ENCODE measurements at places on chromosomes 2 and 18.

DNA sequence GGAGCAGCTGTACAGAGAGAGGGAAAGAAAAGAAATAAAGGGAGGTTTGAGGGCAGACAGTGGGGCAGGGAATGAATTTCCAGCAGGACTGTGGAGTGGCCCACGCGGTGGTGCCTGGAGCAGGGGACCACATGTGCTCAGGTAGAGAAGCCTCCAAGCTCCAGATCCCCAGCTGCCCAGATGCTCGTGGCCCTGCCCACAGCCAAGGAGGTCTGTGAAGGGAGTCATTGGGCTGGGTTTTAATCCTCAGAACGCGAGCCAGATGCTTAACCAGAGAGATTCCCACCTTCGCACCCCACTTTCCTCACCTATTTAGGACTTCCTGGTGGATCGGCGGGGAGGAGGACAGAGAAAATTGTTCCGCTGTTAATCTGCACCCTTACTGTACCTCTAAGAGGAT, 369.4 kb downstream of the PARD3B start:
- DNase-seq, result no peak

DNA sequence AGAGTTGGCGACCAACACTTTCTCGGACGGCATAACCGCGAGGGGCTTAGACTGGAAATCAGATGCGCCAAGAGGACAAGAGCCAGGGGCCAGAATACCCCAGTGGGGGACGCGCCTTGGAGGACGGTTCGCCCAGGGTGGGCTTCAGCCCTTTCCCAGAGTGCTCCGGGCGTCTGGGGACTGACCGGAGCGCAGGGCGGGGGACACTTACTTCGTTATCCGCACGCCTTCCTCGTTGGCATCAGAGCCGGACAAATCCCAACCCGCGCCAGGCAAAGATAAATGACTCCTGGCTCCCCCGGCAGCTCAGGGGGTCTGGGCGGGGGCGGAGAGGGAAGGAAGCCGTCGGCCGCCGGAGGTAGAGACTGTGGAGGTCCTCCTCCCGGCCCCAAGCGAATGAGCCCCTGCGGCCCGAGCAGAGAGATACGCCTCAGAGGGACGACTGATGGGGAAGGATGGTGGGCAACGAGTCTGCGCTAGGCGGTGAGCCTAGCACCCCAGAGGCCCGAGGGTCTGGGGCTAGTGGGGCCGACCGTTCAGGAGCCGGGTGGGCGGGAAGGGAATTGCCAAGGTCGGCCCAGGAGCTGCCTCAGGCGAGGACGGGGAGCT, 4.7 kb upstream of the SATB2 start:
- DNase-seq, result no peak

- DNase-seq, result no peak
Measured at GRCh38 chr18:36427369-36427768, 129.9 kb downstream of the FHOD3 start.

DNA sequence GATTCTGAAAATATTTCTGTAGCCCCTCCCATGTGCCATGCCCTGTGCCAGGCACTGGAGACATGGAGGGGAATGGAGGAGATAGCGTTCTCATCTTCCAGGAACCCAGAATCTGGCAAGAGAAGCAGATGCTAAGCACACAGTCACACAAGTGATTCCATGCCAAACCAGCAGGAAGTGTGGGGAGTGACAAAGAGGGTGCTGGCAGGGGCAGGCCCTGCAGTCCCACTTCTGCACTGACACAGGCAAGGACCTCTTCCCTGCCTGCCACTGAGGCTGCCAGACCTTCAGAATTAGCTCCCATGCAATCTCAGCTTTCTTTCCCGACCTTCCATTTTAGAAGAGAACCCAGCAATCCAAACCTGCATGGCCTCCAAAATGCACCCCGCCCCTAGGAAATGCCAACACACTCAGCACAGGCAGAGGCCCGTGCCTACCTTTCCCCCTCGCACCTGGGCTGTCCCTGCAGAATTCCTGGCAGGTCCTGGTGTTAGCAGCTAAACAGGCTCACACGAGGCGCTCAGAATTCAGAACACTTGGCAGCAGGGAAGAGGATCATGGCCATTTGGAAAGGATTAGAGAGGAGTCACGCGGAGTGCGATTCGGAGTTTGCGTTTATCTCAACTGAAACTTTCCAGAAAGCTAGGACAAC, 155.3 kb downstream of the MSH2 start:
- no peak for DNase-seq

DNA sequence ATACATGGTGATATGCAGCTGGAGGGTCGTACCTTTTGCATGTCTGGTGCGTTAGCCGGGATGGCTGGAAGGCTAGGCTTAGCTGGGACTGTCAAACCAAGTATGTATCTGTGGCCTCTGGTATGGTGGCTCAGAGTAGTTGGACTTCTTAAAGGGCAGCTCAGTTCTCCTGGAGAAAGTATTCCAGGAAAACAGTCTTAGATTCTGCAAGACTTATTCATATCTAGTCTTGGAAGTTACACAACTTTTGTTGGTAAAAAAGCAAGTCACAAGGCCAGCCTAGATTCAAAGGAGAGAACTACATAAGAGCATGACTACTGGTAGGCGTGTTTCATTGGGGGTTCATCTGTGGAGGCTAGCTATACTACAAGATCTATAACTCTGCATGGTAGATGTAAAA, 45.5 kb downstream of the EML4 start:
- no peak for DNase-seq

DNA sequence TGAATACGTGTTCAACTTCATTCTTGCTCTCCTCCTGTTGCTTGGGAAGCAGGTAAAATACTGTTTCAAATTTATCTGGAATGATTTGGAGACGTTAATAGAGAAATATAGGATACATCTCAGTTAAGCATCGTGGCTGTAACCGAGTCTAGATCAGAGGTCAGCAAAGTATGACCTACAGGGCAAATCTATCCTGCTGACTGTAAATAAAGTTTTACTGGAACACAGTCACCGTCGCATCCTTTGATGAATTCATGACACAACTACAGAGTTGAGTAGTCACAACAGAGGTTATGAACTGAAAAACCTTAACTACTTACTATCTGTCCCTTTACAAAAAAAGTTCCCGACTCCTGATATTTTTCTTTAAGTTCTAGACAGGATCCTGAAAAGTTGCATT, 86.6 kb downstream of the SP100 start:
- DNase-seq, result no peak

DNA sequence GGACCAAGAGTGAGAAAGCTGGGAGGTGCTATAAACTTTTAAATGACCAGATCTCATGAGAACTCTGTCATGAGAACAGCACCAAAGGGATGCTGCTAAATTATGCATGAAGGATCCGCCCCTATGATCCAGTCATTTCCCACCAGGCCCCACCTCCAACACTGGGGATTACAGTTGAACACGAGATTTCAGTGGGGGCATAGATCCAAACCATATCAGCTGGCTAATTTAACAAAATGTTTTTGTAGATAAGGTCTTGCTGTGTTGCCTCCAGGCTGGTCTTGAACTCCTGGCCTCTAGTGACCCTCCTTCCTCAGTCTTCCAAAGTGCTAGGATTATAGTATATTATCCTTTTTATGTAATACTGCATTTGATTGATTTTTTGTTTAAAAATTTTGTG, 56.0 kb downstream of the NBEAL1 start:
- no peak for DNase-seq

GRCh38 chr2:221767106-221768012, 195.3 kb upstream of the EPHA4 start:
- DNase-seq, result no peak

- DNase-seq, result peak; percentile 15
Measured at GRCh38 chr18:3704556-3705344, 254.8 kb downstream of the TGIF1 start.

- DNase-seq, result no peak
Measured at GRCh38 chr2:2801458-2801857, 470.4 kb upstream of the MYT1L start.

DNA sequence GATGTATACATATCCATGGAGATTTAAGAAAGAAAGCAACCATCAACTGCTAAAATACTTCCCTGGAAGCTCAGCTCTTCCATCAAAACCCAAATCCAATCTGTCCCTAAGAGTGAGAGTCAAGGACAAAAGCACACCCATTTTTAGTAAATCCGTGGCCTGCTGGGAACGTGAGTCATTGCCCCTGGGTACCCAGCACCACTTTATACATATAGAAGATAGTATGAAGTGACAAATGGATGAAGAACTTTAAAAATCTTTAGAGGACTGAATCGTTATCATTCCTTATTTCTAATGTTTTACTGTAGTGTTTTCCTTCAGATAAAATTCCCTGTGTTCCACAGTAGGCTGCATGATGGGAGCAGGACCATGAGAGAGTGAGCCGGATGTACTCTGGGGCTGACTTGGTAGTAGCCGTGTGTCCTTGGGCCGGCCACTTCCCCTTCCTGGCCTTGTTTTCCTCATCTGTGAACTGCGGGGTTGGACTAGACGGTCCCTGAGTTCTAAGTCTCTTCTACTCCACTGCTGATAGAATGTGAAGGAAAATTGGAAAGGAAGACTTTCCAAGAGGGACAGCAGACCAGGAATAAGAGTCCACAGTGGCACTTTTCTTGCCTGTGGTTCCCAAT, 28.5 kb upstream of the CEP68 start:
- DNase-seq, result no peak

- peak; percentile 30 for DNase-seq
Measured at GRCh38 chr2:40230707-40231432, 221.0 kb downstream of the SLC8A1 start.

GRCh38 chr2:111071600-111072171, 49.0 kb upstream of the BCL2L11 start:
- DNase-seq, result peak; percentile 94

GRCh38 chr2:171225302-171225980, 64.7 kb upstream of the TLK1 start:
- peak; percentile 79 for DNase-seq

- DNase-seq, result peak; percentile 44
Measured at GRCh38 chr18:741931-742512, 29.6 kb upstream of the ENOSF1 start.

- DNase-seq, result no peak
Measured at GRCh38 chr2:26840937-26841610, 6.9 kb upstream of the DPYSL5 start.

DNA sequence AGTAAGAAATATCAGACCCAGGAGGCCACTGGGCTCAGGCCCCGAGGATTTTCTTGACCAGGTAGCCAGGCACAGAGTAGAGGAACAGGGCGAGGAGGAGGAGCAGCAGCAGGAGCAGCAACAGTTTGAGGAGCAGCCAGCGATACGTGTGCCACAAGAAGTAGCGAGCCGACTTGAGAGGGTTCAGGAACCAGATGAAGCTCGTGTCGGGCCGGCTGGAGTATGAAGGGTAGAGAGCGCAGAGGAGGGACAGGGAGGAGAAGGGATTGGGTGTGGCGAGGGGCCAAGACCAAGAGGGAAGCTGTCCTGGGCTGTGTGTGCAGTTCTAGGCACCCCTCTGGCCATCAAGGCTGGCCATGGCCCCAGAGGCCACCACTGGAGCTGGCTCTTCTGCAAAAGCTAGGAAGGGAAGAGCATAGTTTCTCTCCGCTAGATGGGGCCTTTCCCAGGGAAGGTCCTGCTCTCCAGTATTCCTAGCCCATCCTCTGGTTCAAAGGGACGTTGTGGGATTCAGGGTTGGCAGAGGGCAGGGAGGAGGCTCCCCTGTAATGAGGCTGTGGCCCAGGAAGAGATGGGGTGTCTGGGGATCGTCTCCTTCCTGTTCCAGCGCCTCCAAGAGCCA, 17.8 kb downstream of the OTOF start:
- no peak for DNase-seq

GRCh38 chr2:1704631-1705556, 39.4 kb downstream of the PXDN start:
- no peak for DNase-seq

- DNase-seq, result peak; percentile 72
Measured at GRCh38 chr18:77208964-77209363, 40.7 kb upstream of the GALR1 start.

GRCh38 chr2:1518867-1519530, 105.7 kb downstream of the TPO start:
- DNase-seq, result no peak

- peak; percentile 13 for DNase-seq
Measured at GRCh38 chr2:228699400-228699799, 517.9 kb upstream of the SPHKAP start.

- DNase-seq, result peak; percentile 57
Measured at GRCh38 chr2:20444101-20444992, 2.5 kb upstream of the RHOB start.

- no peak for DNase-seq
Measured at GRCh38 chr2:225472161-225472560, 72.7 kb downstream of the NYAP2 start.

- no peak for DNase-seq
Measured at GRCh38 chr2:149634103-149634502, 46.5 kb upstream of the MMADHC start.

GRCh38 chr2:173017646-173018420, 57.8 kb upstream of the MAP3K20 start:
- DNase-seq, result no peak

DNA sequence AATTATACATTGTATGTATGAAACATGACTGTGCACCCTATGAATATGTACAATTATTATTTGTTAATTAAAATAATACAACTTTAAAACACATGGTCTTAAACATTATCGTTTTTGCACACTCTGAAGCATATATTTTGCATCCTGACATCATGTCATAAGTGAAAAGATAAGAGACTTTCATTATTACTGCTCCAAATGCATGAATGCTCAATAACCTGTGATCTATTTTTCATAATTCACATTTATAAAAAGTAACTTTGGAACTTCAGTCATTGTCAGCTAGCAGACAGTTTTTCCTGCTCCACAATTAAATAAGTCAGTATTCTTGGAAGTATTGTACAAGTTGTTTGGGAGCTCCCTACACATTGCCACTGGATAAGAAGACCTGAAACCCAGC, 1.3 kb upstream of the ITPRIPL1 start:
- DNase-seq, result no peak

DNA sequence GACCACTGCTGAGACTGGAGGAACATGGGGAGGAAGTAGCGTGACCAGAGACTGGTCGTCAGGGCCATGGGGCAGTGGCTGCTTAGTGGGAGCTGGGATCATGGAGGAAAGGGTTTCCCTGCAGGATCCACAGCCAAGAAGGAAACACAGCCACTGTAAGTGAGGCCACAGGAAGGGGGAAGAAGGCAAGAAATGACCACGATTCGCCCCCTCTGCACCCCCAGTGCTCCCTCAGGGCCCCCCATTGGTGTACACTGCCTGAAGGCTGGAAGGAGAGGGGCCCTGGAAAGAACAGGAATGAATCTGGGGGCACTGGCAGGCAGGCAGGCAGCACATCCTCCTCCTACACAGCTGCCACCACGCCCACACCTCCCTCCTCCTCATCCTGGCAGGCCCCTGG, 62.5 kb upstream of the RMDN2 start:
- DNase-seq, result no peak

- DNase-seq, result peak; percentile 52
Measured at GRCh38 chr2:30422444-30423040, 24.5 kb upstream of the LCLAT1 start.

DNA sequence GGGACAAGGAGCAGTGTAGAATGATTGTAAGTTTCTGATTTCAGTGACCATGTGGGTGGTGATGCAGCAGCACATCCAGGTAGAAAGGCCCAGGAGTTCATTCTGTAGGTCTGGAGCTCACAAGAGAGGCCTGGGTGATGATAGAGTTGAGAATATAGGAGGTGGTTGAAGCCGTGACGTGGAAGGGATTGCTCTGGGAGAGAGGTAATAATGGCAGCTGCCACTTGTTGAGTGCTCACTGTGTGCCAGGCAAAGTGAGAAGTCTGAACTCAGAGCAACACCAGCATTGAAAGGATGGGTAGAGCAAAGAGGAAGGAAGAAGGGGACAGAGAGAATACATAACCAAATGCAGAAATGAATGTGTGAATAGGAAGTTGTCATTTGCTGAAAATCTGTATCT, 3.3 kb downstream of the TTLL4 start:
- DNase-seq, result no peak

GRCh38 chr2:119694845-119695521, 16.0 kb downstream of the TMEM177 start:
- DNase-seq, result peak; percentile 65

GRCh38 chr2:64329848-64330247, 124.1 kb upstream of the LGALSL start:
- DNase-seq, result no peak
